Left kidney (tissue), 8 donors: ENCODE measurements at places on chromosomes 6 and 20. TPM values are rescaled to one million over a fixed set of nuclear protein-coding genes. Genes with fewer than 3 reads are reported as not detected.
A peak's percentile ranks its signal among the peaks of the same experiment; 100 is the strongest.

DNA sequence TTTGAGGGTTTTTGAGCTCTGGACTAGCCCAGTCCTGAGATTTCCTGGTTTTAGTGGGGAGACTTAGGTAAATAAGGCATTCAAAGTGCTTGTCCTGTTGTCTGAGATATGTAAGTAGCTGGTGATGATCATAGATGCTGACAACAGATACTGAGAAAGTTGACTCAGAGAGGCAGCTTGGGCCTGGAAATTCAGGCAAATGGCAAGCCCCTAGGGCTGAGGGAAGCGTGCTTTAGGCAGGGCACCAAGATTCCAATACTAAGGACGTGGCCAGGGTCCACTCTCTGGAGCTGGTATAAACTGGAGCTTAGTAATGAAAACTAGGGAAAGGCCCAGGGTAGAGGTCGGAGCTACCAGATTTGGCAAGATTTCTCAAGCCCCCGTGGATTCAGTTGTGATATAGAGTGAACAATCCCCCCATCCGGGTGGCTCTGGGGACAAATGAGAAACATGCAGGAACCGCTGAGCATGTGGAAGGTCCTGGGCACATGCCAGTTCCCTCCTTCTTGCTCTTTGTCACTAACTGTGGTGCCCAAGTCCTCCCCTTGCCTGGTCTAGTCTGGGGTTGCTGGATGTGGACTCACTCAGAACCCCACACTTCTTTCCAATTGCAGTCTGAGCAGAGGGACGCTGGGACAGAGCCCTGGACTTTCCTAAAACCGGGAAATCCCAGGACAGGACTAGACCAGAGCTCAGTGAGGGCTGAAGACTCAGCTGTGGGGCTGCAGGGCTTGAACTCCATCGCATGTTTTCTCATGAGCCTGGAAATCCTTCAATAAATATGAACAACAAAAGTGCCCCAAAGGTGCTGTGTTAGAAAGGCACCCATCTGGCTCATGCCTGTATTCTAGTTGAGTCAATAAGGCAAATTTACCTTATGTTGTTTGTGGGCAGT lies 10.3 kb downstream of the SLC22A3 start:
- DNase-seq, result no peak

The PRL gene
- 0.10 TPM for polyA plus RNA-seq

The SYNE1 gene
- polyA plus RNA-seq, result 105 TPM

DNA sequence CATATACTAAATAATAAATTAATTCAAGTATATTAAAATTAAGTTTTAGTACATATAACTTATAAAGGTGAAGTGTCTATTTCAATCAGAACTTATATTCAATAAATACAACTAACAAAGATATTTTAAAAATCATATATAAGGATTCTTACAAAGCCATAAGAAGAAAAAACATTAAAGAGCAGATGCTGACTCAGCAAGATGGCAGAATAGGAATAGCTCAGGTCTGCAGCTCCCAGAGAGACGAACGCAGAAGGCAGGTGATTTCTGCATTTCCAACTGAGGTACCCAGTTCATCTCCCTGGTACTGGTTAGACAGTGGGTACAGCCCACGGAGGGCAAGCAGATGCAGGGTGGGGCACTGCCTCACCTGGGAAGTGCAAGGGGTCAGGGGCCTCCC lies 811.1 kb downstream of the EYS start:
- DNase-seq, result no peak

GRCh38 chr20:47464380-47465101 lies 37.1 kb upstream of the NCOA3 start:
- no peak for DNase-seq

GRCh38 chr6:7910298-7910653 lies 312 bp downstream of the TXNDC5 start:
- DNase-seq, result no peak

DNA sequence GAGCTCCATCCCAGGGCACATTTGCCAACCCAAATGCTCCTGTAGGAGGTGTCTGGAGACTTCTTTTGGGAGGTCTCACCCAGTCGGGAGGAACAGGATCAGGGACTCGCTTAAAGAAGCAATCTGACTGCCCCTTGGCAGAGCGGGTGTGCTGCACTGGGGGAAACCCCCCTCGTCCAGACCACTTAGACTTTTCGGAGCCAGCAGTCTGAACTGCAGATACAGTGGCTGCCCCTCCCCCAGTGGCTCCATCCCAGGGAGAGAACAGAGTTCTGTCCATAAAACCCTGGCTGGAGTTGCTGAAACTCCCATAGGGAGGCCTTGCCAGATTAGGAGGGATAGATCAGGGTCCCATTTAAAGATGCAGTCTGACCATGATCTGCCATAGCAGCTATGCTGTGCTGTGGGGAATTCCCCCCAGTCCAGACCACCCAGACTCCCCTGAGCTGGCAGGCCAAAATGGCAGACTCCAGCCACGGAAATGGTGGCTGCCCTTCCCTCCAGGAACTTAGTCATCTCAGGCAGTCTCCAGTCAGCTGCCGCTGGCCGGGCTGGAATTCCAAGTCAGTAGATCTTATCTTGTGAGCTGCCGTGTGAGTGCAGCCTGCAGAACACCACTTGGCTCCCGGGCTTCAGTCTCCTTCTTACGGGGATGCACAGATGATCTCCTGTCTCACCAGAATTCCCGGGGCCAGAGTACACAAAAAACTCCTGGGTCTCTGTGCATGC lies 278.1 kb upstream of the SASH1 start:
- DNase-seq, result no peak

The SCGN gene
- 0.12 TPM for polyA plus RNA-seq

The BFSP1 gene
- 3.6 TPM for polyA plus RNA-seq

GRCh38 chr6:31497531-31498476 lies at the start of gene MICB:
TSS of gene MICB (plus strand) at chr6:31498145. CDS start at chr6:31498194, 49 bp downstream.
- peak; percentile 64 for DNase-seq

DNA sequence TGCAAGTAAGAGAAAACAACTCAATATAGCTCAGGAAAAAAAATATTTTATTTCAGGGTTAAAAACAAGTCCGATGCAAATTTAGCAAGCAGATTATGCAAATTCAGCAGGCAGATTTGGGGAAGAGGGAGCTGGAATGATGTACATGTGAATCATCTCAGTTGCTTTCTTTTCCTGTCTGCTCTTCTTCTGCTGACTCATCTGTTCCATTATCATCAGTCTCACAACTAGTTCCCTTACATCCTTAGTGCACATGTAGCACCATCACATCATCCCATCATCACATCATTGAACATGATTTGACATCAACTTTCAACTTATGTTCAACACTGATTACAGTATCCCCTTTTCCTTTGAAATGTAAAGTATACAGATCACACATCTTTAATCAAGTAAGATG lies 11.5 kb upstream of the DEFB113 start:
- DNase-seq, result no peak

DNA sequence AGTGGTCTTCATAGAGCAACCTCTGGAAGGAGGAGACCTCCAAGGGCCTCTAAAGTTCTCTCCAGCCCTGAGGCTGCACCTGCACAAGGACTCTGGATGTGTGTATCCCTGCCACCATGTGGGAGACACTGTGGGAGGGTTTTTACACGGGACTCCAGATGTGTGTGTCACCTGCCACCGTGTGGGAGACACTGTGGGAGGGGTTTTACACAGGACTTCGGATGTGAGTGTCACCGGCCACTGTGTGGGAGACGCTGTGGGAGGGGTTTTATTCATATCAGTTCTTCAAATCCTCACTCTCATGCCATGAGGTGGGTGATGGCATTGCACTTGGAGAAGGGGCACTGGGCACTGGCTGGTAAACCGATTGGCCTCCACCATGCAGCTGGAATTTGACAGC lies 90.2 kb upstream of the SSTR4 start:
- DNase-seq, result no peak

GRCh38 chr20:48705240-48706115 lies 122.3 kb downstream of the PREX1 start:
- DNase-seq, result no peak

DNA sequence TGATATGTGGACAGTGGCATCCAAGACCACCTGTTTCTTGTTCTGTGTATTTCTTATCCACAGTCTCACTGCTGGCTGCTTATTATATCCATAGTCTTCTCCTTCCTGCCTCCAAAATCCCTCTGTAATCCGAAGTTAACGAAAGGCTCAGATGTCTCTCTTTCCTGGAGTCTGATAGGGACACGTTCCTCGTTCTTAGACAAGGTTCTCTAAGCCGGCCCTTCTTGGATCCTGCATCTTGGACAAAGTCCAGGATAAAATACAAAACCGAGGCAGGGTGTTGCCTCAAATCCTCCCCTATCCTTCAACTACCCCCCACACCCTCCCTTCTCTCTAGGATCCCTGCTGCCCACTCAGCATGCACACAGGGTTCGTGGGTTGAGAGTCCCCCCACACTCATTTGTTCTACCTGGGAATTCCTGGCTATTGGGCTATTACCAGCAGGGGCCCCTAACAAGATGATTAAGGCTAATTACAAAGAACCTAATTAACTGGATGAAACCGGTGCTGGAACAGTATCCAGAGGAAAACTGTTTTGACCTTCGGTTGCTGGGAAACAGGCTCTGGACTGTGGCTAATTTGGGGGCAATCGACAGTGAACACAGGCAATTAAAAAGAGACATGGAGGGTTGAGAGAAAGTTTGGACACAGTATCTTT lies 32.7 kb upstream of the MRPS10 start:
- no peak for DNase-seq

DNA sequence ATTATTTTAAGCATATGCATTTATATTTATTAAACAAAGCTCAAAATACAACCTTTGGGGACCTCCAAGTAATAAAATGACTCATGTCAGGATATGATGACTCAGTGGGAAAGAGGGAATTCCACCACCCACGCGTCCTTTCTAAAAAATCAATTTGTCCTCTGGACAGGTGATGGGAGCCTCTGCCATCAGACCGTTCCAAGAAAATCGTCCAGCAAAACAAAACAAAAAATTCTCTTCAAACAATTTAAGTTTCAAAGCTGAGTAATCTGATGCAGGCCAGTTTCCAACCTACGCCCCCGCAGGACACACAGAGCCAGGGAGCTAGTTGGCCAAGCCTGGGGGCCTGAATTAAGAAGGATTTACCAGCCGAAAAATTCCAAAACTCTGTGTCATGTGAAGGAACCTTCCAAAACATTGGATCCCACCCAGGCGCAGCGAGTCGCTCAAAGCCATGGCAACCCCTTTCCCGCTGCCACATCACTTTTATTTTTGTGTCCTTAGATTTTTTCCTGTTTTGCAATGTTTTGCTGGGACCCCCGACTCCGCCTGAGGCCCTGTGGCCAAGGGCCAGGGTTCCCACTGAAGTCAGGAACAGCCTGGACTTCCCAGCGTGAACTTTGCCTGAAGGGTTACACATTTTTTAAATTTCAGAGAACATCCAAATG lies 95.3 kb downstream of the NFATC2 start:
- no peak for DNase-seq

DNA sequence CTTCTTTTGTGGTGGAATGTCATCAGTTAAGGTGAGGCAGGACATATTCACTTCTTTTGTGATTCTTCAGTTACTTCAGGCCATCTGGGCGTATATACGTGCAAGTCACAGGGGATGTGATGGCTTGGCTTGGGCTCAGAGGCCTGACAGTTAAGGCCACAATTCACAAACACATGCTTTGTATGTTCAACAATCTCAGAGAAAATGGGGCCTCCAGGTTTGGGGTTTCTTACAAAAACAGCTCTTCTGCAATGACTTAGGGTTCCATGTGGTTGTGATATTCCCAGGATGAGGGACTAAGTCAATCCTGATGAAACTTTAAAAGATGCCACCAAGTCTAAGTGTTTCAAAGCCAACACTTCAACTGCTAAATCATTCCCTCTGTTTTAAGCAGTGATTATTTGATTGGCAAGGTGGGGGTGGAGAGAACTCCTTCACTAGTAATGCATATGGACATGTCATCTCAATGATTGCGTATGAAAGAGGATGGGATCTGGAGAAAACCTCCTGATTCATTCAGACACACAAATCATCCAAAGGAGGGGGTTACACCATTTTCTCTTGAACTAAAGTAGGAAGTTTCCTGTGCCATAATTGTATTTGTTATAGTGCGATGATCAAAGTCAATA lies 41.7 kb upstream of the HEY2 start:
- no peak for DNase-seq

GRCh38 chr6:98529364-98529763 lies 305.0 kb upstream of the POU3F2 start:
- no peak for DNase-seq

The SLC12A5 gene
- polyA plus RNA-seq, result 1.8 TPM

The THEMIS gene
- 0.08 TPM for polyA plus RNA-seq

DNA sequence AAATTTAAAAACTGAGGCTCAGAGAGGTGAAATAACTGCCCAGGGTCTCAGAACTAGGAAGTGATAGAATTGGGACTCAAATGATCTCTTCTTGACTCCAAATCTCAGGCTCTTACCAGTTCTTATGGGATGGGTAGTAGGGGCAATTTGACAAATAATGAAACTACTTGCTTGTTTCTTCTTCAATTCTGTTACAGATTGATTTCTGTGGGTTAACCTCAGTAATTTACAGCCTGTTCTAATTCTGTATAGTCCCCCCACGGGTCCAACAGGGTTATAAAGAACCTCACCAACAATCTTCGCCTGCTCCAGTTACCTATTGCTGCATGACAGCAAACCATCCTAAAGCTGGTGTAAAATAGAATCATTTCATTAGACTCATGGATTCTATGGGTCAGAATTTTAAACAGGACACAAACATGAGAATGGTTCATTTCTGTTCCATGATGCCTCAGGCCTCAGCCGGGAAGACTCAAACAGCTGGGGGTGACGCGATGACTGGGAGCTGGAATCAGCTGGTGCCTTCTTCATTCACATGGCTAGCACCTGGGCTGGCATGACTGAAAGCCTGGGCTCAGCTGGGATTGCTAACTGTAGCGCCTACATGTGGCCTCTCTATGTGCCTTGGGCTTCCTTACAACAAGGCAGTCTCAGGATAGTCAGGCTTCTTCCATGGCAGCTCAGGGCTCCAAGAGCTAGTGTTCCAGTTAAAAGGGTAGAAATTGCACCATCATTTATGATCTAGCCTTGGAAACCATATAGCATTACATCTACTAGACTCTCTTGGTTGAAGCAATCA lies 6.6 kb upstream of the WFDC2 start:
- DNase-seq, result no peak

DNA sequence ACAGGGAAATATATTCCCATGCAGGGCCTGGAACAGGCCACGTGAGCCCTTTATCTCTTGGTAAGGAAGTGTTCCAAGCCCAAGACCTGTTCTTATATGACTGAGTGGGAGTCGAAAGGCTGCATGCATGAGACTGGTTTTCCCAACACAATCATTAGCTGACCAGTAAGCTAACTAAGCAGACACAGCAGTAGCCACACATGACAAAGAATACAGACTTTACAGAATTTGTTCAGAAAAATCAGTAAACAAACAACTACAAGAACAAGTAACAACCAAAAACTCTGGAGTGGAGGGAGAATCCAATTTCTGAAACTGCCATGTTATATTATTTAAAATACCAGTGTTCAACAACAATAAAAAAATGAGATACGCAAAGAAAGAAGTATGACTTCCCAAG lies 16.7 kb downstream of the BPIFA1 start:
- no peak for DNase-seq

- no peak for DNase-seq
Measured at GRCh38 chr20:49167811-49168507, 20.2 kb downstream of the STAU1 start.
